ENCODE measurements at places on chromosomes 16 and 17.

GRCh38 chr16:49457196-49457595 is 83.6 kb downstream of the C16orf78 start:
- no peak for DNase-seq

GRCh38 chr16:10121897-10122425 is 60.3 kb downstream of the GRIN2A start:
- DNase-seq = no peak

DNA sequence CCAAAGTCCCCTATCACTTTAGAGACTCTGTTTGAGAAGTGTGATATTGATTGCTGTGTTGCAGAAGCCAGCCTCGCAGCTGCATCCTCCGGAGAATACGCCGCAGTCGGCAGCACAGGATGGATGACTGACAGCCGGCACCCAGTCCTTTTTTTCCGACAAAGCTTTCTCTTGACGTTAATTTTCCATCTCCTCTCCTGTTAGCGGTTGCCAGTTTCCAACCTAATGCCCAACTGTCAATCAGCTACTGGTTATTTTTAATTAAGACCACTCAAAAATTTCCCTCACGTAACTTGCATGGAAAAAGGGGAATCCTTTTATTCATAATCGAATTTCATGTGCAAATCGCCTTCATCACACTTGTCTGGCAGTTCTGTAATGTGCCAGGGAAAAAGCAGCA is 953.9 kb downstream of the CDH11 start:
- no peak for DNase-seq

- no peak for DNase-seq
These were observed at the start of gene HAS3 for GRCh38 chr16:69105501-69106361. Gene HAS3, plus strand, starts transcription at chr16:69105653. Its CDS starts 3,743 bp downstream, at chr16:69109396.

GRCh38 chr17:8488901-8489300 is 53.2 kb downstream of the NDEL1 start:
- no peak for DNase-seq

GRCh38 chr16:57991551-57992059 is 8.9 kb downstream of the ZNF319 start:
- no peak for DNase-seq

- DNase-seq = no peak
These were observed 8.6 kb upstream of the TEX19 start for GRCh38 chr17:82350182-82351030.

DNA sequence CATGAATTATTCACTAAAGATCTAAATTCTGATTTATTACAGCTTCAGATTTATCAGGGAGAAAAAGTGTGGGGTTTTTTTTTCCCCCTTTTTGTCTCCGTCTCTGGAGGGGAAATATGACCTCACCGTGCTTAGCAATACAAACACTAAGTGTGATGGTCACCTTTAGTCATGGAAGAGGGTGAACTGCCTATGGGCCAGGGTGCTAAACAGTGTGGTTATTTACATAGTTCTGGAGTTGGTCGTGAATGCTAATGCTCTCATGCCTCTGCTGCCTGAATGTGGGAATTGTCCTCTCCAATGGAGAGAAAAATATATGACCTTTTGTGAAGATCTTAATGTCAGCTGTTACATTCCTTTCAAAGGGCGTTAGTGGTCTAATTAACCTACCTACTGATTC is 44.8 kb upstream of the MSI2 start:
- no peak for DNase-seq

GRCh38 chr17:60463157-60463835 is 41.0 kb downstream of the CHCT1 start:
- no peak for DNase-seq

GRCh38 chr17:3879591-3880417 is 13.0 kb downstream of the CAMKK1 start:
- DNase-seq = no peak

- DNase-seq = no peak
These were observed 10.6 kb downstream of the SHISA6 start for GRCh38 chr17:11251561-11252107.

DNA sequence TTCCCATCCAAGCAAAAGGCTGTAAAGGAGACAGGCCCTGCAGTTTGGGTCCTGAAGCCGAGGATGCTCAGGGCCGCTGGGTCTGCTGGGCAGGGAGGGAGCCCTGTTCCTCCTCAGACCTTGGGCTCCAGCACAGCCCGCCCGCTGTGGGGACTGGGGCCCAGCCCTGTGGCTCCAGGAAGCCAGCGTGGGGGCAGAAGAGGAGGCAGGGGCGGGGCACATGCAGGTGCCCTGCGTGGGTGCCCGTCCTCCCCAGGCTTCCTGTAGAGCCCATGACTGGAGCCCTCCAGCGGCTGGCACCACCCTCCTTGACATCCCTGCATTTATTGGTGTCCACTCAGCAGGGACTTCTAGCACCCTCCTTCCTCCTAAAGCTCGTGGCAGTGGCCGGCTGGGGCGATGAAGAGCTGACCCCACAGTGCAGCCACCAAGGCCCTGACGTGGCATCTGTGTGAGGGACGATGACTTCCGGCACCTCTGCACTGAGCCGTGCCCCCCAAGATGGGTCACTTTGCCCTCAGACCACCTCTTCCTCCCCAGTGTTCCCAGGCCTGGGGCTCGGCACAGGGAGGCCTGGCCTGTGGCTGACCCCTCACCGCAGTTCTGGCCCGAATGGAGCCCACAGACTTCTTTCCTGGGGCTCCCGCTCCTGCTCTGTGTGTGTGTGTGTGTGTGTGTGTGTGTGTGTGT is 9.9 kb downstream of the PRSS27 start:
- DNase-seq = no peak

- DNase-seq = peak; percentile 31
These were observed 28.3 kb downstream of the MSI2 start for GRCh38 chr17:57284583-57284982.

DNA sequence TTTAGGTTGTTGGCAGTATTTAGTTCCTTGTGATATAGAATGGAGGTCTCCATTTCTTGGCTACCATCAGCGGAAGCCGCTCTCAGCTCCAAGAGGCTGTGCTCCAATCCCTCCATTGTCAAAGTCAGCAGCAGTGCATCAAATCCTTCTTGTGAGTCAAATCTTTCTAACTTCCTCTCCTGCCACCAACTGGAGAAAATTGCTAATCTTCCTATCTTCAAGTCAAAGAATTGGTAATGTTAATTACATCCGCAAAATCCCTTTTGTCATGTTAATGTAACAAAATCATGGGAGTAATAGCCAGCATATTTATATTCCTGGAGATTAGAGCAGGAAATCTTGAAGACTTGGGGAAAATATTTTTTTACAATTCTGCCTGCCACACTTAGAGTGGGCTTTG is 436.4 kb upstream of the DYNLRB2 start:
- no peak for DNase-seq

GRCh38 chr17:48927978-48928745 is 16.5 kb downstream of the SNF8 start:
- no peak for DNase-seq

- peak; percentile 65 for DNase-seq
These were observed 618 bp downstream of the TRIM47 start for GRCh38 chr17:75877752-75878173.

DNA sequence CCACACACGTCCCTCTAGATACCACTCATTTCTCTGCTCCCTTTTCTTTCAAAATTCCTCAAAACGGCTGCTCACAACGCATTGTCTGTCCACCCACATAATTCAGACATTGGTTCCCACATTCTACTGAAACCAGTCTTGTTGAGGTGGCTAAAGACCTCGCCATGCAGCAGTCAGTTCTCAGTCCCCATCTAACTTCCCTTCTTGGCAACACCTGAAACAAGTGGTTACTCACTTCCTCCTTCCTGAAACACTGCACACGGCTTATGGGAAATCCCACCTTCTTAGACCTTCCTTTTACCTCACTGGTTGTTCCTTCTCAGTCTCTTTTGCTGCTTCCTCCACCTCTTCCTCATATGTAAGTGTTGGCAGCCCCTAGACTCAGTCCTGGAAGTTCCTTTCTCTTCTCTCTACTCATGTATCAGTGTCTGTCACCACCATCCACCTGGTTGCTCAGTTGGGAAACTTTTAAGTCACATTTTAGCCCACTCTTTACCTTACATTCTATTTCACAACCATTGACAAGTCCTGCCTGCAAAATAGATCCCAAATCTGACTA is 277.1 kb downstream of the CEP112 start:
- no peak for DNase-seq

DNA sequence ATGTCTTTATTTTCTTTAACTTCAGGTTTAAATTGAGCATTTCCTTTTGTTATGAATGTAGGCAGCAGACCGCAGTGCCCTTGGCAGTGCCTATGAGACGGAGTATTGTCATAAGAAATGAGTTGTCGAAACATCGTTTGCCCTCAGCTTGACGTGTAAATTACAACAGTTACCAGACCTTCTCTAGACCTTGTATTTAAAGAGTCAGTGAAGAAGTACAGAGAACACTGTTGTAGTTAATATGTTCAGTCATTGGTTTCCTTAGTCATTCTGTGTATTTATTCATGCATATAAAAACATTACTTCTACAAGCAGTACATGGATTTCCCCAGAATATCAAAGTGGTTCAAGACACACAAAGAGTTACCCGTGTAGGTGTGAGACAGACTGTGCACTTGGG is 19.0 kb downstream of the IRF8 start:
- no peak for DNase-seq

- peak; percentile 46 for DNase-seq
These were observed 4.5 kb downstream of the RANBP10 start for GRCh38 chr16:67801883-67802282.

GRCh38 chr17:66520999-66521398 is 218.6 kb downstream of the PRKCA start:
- DNase-seq = no peak

GRCh38 chr17:36894177-36894576 is 43.1 kb upstream of the LHX1 start:
- DNase-seq = no peak

DNA sequence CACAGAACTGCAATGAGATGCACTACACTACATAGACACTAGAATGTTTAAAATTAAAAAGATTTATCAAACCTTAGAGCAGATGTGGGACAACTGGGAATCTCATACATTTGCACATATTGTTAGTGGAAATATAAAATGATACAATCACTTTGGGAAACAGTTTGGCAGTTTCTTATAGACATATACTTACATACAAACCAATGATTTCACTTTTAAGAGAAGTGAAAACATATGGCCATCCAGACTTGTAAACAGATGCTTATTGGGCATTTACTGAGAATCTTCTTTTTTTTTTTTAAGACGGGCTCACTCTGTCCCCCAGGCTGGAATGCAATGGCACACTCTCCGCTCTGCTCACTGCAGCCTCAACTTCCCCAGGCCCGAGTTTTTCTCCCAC is 50.1 kb downstream of the AXIN2 start:
- DNase-seq = no peak

GRCh38 chr17:75646638-75646992 is 13.4 kb downstream of the SMIM5 start:
- DNase-seq = no peak

- no peak for DNase-seq
These were observed 5.9 kb upstream of the SPAG7 start for GRCh38 chr17:4973256-4974114.

DNA sequence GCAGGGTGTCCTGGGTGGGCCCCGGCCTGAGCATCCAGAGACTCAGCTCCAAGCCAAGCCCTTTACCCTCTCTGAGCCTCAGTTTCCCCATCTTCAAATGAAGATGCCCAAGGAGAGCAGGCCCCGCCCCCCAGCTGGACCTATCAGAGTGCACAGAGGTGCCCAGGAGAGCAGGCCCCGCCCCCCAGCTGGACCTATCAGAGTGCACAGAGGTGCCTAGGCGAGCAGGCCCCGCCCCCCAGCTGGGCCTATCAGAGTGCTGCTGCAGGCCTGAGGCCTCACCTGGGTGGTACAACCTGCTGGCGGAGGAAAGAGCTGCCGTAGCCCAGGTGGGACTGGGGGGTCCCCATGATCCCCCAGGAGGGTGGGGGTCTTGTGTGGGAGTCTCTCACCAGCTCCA is 3.4 kb upstream of the SSTR5 start:
- no peak for DNase-seq

DNA sequence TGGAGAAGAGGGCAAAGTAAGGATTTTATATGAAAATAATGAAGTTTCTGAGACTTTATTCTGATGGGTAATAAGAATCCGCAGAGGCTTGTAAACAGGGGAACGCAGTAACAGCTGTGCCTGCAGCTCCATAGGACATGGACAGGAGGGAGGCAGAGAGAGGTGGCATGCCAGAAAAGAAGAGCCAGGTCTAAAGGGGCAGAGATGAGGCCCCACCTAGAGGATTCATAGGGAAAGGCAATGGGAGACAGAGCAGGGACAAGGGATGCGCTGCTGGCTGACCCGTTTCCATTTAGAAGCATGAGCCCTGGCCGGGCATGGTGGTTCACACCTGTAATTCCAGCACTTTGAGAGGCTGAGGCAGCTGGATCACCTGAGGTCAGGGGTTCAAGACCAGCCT is 340.3 kb upstream of the CDH5 start:
- no peak for DNase-seq

DNA sequence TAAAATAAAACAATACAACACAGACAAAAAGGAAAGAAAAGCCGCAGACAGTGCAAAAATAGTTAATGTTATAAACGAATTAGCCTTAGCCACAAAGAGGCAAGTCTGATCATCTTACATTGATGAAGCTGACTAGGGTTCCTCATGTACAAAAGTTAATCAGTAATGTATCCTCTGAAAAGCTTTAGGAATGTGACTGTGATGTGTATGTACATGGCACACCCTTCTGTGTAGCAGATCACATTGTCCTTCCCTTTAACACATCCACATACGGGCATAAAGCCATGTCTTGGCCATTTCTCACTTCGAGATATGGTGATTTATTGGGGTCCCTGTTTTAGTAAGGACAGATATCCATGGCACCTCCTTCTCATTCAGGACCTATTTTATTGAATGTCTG is 1327.5 kb upstream of the CDH8 start:
- DNase-seq = no peak

- DNase-seq = no peak
These were observed 82.1 kb downstream of the VPS53 start for GRCh38 chr17:632560-632959.

- DNase-seq = no peak
These were observed 43.7 kb downstream of the GOSR1 start for GRCh38 chr17:30520882-30521281.

- no peak for DNase-seq
These were observed 730.2 kb upstream of the RBFOX1 start for GRCh38 chr16:6602405-6602804.

GRCh38 chr17:4728124-4728523 is 3.1 kb upstream of the MED11 start:
- DNase-seq = no peak

GRCh38 chr16:88374736-88375135 is 8.0 kb upstream of the ZNF469 start:
- no peak for DNase-seq

- DNase-seq = no peak
These were observed 18.5 kb upstream of the IRX3 start for GRCh38 chr16:54305080-54305479.
